Activated T-cell treated with anti-CD3 and anti-CD28 coated beads, Interleukin-2, amount 50 U/mL, for 4 hours (primary cell): ENCODE measurements at places on chromosomes 6 and 20. TPM values are rescaled to one million over a fixed set of nuclear protein-coding genes. Genes with fewer than 3 reads are reported as not detected.
A peak's percentile ranks its signal among the peaks of the same experiment; 100 is the strongest.

GRCh38 chr6:169324656-169325459, 71.2 kb upstream of the THBS2 start:
- DNase-seq: no peak

SLC2A10 gene
- not detected for total RNA-seq

DNA sequence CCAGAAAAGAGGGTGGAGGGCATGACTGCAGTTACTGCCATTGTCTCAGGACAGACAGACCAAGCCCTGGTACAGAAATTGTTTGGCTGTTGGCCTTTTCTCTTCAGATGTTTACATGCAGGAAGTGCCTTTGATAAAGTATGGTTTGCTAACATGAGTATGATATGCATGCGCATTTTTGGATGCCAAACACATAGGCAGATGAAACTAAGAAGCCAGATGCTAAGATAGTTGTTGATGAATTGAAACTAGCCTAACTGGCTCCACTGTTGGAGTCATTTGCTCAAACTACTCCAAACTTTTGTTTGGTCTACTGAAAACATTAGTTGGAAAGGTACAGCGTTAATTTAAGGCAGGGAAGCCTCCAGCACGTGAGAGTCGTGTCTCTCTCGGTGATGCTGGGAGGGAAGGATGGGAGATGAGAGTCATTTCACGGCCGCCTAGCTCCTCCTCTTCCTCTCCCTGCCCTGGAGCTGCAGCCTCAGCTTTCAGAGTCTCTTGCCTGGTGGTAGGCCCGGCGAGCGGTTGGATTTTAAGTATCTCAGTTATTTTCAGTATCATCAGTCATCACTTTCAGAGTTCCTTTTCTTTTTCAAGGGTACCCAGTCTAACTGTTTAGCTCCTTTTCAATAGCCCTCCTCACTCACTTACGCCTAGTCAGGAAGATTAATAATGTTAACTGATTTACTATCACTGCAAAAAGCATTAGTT, 29.7 kb downstream of the RREB1 start:
- peak; percentile 41 for DNase-seq

- no peak for DNase-seq
These were observed 85.0 kb upstream of the LOC128125822 start for GRCh38 chr6:63487103-63487813.

SRMS gene
- not detected for total RNA-seq

GRCh38 chr6:47303861-47304260, 5.8 kb downstream of the TNFRSF21 start:
- no peak for DNase-seq

AGPAT1 gene
- total RNA-seq: 28.1 TPM
